ENCODE measurements at places on chromosomes 1 and 21.
A peak's percentile ranks its signal among the peaks of the same experiment; 100 is the strongest.

- no peak for DNase-seq
- H3K27me3 ChIP-seq: no peaks in the 10 kb centered on the region
- H3K4me3 ChIP-seq: no peak overlapping the region
- H3K4me1 ChIP-seq: no peaks in the 10 kb centered on the region
- H3K36me3 ChIP-seq: no peaks in the 10 kb centered on the region
- no peak overlapping the region for H3K27ac ChIP-seq
Observed at GRCh38 chr1:56437959-56438358, 141.4 kb downstream of the PLPP3 start.

DNA sequence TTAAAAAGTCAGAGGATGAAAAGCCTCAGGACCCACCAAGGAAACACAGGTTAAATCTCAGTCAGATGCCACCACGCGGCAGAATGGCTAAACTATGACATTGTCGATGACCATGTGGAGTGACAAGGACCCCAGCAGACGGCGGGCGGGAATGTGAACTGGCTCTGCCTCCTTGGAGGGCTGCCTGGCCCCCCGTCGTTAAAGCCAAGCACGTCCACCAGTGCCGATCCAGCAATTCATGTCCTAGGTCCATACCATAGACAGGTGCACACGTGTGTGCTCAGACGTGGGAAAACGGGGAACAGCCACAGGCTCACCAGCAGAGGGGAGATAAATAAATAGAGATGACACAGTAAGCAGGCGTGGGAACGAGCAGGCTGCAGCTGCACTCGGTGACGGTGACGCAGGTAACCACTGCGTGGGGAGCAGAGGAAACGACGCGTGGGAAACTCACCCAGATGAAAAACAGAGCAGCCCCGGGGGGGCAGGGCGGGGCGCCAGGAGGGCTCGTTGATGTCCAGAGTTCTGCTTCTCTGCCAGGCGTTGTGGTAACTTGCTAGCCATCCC lies 28.3 kb upstream of the PCBP3 start:
- H3K4me3 ChIP-seq: no peak overlapping the region
- H3K27me3 ChIP-seq: peaks cover 93% of the 10 kb centered on the region
- no peak overlapping the region for H3K27ac ChIP-seq
- DNase-seq: no peak
- H3K4me1 ChIP-seq: no peaks in the 10 kb centered on the region
- no peaks in the 10 kb centered on the region for H3K36me3 ChIP-seq

DNA sequence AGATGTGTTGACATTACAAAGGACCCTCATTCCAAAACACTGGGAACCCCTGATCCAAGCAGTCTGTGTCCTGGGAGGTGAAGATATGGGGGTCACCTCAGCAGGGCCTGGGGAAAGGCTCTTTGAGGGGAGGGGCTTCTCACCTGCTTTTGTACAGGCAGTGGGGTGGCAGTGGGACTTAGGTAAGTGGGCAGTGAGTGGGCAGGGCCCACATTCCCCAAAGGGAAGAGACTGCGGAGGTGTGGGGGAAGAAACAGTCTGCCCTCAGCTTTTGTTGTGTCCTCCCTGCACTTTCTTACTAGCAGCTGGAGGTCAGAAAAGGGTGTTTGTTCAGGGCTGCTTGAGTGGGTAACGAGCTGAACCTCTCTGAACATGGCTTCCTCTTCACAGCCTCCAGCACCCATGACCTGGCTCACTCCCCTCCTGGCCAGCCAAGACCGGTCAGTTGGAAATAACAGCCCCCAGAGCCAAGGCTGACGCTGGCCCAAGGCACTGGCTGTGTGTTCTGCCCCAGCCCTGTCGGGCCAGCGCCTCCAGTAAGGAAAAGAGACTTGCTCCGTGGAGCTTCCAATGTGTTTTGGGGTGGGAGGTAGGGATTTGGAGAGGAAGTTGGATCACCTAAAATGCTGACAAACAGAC lies 173.5 kb downstream of the PSMG1 start:
- H3K36me3 ChIP-seq: no peaks in the 10 kb centered on the region
- DNase-seq: no peak
- H3K27ac ChIP-seq: no peak overlapping the region
- H3K4me1 ChIP-seq: no peaks in the 10 kb centered on the region
- H3K27me3 ChIP-seq: peaks cover 14% of the 10 kb centered on the region

DNA sequence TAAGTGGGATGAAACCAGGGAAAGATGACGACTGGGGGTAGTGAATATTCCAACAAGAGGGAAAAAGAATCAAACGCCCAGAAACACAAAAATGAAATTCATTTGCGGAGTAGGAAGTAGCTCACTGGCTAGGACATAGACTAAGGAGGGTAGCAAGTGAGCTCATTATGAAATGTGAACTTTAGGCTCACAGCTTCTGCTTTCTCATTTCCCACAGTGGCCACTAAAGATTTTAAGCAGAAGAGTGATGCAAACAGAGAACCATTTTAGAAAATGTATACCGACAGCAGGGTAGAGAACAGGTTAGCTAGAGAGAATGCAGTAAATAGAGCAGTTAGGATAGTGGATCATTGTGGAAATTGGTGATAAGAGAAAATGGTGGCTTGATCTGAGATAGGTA lies 3.5 kb downstream of the CD48 start:
- H3K27me3 ChIP-seq: no peaks in the 10 kb centered on the region
- peaks cover 14% of the 10 kb centered on the region for H3K36me3 ChIP-seq
- H3K27ac ChIP-seq: peak overlapping the region; percentile 95
- peak; percentile 39 for DNase-seq

DNA sequence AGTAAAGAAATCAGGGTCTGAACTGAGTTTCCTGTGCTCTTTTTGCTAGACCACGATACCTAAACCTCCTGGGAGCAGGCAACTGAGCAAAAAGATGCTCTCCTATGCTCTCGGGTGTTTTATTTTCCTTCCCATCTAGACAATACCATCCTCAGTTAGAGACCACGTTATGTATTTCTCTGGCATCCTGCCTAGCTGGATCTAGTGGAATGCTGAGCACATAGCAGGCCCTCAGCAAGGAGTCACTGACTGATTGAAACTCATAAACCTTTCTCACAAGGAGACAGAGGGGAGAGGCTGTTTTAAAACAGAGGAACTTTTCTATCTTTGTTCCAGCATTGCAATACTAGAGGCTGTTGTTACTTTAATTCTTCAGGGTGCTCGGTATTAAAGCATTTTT lies 168.0 kb downstream of the CYYR1 start:
- no peaks in the 10 kb centered on the region for H3K36me3 ChIP-seq
- H3K27me3 ChIP-seq: no peaks in the 10 kb centered on the region
- H3K4me3 ChIP-seq: no peak overlapping the region
- H3K4me1 ChIP-seq: no peaks in the 10 kb centered on the region
- no peak for DNase-seq

DNA sequence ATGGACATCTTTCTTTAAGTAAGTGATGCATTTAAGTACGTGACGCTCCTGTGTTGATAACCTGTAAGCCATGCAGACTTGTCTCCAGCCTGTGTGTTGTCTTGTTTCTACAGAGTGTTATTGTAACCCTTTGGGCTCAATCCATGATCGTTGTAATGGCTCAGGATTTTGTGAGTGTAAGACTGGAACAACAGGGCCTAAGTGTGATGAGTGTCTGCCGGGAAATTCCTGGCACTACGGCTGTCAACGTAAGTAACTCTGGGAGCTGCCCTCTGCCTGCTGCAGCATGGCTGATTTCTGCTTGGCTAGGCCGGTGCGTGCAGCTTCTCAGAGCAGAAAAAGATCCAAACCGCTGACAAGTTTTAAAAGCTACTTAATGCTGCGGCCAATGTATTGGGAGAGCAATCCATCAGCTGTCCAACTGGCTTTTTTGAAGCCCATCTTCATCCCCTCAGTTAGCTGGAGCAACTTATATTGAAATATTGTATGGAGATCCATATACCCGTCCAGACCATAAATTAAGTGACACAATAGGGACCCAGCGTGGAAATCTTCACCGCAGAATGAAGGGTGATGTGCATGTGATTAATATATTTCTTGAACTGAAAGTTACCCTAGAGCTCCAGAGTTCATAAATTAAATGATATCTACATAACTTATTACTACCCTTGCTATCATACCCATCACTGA lies 295.9 kb downstream of the NTNG1 start:
- no peaks in the 10 kb centered on the region for H3K36me3 ChIP-seq
- no peak overlapping the region for H3K27ac ChIP-seq
- no peak overlapping the region for H3K4me3 ChIP-seq
- no peak for DNase-seq
- peaks cover 7% of the 10 kb centered on the region for H3K4me1 ChIP-seq

All from MM.1S (cell line).